Ascending aorta (tissue), 2 donors: ENCODE measurements at places on chromosomes 7 and 10.

- no peak for DNase-seq
- no peaks in the 10 kb centered on the region for H3K36me3 ChIP-seq
- no peaks in the 10 kb centered on the region for H3K4me1 ChIP-seq
- no peaks in the 10 kb centered on the region for H3K27me3 ChIP-seq
Measured at GRCh38 chr7:51224811-51225595, 91.6 kb downstream of the COBL start.

GRCh38 chr7:74104702-74105101 lies 21.1 kb downstream of the LIMK1 start:
- H3K36me3 ChIP-seq = peaks cover 58% of the 10 kb centered on the region
- H3K4me1 ChIP-seq = no peaks in the 10 kb centered on the region
- H3K27ac ChIP-seq = no peak overlapping the region
- H3K27me3 ChIP-seq = no peaks in the 10 kb centered on the region

DNA sequence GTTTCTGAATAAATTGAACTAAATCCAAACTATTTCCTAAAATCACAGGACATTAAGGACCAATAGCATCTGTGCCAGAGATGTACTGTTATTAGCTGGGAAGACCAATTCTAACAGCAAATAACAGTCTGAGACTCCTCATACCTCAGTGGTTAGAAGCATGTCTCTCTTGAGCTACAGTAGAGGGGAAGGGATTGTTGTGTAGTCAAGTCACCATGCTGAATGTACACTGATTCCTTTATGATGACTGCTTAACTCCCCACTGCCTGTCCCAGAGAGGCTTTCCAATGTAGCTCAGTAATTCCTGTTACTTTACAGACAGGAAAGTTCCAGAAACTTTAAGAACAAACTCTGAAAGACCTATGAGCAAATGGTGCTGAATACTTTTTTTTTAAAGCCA lies 13.9 kb downstream of the MEST start:
- DNase-seq = no peak
- H3K4me3 ChIP-seq = no peak overlapping the region
- H3K27ac ChIP-seq = no peak overlapping the region

- DNase-seq = no peak
- H3K27ac ChIP-seq = no peak overlapping the region
- no peak overlapping the region for H3K4me3 ChIP-seq
Measured at GRCh38 chr10:29807163-29807806, 172.5 kb upstream of the SVIL start.

DNA sequence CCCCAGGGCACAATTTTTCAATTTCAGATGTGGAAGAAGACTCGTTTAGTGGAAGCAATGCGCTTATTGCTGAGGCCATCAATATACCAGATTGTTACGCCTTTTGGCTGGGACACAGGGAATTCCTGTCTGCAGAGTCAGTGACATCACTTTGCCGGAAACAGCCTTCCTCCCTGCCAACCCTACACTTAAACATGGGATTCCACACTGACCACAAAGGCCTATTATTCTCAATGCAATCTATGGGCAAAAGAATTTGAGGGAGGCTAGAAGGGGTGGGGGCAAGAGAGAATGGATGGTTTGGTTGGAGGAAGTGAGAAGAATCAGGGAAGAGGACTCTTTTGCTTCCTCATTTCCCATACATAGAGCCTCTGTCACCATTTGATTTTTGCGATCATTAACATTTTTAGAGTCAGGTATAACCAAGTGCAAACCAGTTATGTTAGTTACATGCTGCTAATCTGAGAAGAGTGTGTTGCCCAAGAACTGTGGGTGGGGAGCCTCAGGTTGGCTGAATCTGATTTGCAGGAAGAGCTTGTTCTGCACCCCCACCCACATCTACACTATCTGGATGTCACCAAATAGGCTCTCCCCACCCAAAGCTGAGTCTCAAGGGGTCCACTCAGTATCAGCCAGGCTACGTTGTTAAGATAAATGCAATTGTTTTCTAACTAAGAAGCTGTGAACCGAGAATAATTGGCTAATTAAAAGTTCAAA lies 58.2 kb downstream of the ENTPD1 start:
- H3K4me3 ChIP-seq = no peak overlapping the region
- no peak overlapping the region for H3K27ac ChIP-seq
- no peaks in the 10 kb centered on the region for H3K4me1 ChIP-seq
- no peaks in the 10 kb centered on the region for H3K27me3 ChIP-seq

GRCh38 chr7:45660201-45660900 lies 86.2 kb downstream of the ADCY1 start:
- no peak overlapping the region for H3K27ac ChIP-seq
- no peaks in the 10 kb centered on the region for H3K4me1 ChIP-seq
- H3K36me3 ChIP-seq = no peaks in the 10 kb centered on the region
- H3K4me3 ChIP-seq = no peak overlapping the region

DNA sequence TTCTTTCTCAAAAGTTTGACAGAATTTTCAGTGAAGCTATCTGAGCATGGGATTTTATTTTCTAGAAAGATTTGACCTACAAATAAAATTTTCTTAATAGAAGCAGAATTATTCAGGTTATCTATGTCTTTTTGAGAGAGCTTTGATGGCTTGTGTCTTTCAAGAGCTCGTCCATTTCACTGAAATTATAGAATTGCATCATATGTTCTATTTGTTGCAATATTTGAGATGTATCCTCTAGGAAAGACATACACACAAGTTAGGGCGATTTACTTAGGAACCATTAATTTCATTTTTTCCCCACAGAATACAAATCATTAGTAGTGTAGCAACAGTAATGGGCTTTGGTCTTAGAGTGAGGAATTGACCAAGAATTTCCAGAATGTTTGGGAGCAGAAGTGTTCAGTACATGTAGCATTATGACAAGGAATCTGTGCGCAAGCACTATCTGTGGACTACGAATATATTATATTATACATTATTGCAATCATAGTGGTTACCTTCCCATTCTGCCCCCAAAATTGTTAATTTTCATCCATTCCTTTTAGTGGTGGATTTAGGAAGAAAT lies 12.8 kb upstream of the COL17A1 start:
- no peaks in the 10 kb centered on the region for H3K4me1 ChIP-seq
- H3K27ac ChIP-seq = no peak overlapping the region
- H3K27me3 ChIP-seq = no peaks in the 10 kb centered on the region
- H3K4me3 ChIP-seq = no peak overlapping the region
- DNase-seq = no peak
- no peaks in the 10 kb centered on the region for H3K36me3 ChIP-seq

DNA sequence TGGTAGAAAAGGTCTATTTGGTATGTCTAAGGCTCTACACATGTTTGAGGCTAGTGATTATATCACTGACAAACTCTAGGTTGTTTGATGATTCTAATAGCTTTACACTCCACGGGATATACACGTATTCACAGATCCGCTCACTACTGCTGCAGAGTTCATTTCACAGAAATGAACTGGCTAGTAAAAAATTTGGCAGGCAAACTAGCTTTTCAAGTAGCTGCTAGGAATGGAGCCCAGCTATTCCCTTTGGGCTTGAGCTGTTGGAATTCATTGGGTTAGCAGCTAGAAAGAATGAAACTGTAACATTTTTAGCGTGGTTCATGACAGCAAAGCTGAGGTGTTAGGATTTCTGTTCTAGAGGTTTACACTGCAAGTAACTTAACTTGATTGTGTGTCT lies 37.6 kb downstream of the R3HCC1L start:
- no peak overlapping the region for H3K4me3 ChIP-seq
- DNase-seq = no peak
- H3K27me3 ChIP-seq = no peaks in the 10 kb centered on the region

DNA sequence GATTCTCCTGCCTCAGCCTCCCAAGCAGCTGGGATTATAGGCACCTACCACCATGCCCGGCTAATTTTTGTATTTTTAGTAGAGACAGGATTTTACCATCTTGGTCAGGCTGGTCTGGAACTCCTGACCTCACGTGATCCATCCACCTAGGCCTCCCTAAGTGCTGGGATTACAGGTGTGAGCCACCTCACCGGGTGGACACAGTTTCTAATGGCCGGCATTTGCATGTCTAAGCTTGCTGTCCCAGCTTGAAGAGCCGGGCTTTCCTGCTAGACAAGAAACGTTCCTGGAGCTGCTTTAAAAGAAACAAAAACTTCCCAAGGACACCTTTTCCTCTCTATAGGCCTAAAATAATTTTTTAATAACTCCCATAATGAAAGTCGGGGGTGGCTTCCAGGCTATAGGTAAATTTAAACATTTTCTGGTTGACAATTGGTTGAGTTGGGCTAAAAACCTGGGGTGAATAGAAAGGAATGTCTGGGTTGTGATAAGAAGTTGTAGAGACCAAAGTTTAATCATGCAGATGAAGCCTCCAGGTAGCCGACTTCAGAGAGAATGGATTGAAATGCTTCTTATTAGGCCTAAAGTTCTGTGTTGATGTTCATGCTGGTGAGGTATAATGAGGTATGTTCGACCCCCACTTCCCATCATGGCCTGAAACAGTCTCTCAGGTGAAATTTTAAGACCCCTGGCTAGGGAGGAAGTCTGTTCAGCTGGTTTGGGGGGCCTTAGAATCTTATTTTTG lies 8.8 kb downstream of the ACADSB start:
- no peaks in the 10 kb centered on the region for H3K4me1 ChIP-seq
- no peak overlapping the region for H3K27ac ChIP-seq
- no peak overlapping the region for H3K4me3 ChIP-seq

- H3K4me3 ChIP-seq = no peak overlapping the region
- no peaks in the 10 kb centered on the region for H3K36me3 ChIP-seq
- no peak overlapping the region for H3K27ac ChIP-seq
- DNase-seq = no peak
- no peaks in the 10 kb centered on the region for H3K4me1 ChIP-seq
Measured at GRCh38 chr7:51108134-51108533, 208.5 kb downstream of the COBL start.

DNA sequence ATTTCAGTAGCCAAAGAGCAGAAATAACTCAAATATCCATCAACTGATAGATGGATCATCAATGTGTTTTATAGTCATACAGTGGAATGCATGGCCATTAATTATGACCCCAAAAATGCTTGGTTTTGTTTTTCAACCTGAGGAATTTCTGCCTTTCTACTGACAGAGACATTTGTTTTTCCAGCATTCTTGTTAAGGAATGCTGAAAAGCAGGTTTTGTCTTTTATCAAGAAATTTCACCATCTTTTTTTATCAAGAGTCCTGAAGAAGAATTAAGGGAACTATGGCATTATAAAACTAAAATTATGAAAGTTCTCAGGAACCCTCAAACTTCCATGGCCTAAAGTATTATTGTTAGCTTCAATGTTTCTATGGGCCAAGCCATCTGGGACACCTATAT lies 153.4 kb upstream of the THSD7A start:
- no peaks in the 10 kb centered on the region for H3K4me1 ChIP-seq
- H3K27ac ChIP-seq = no peak overlapping the region
- H3K4me3 ChIP-seq = no peak overlapping the region
- H3K27me3 ChIP-seq = no peaks in the 10 kb centered on the region

GRCh38 chr10:75941223-75941801 lies 509.9 kb downstream of the LRMDA start:
- H3K27ac ChIP-seq = no peak overlapping the region
- H3K4me1 ChIP-seq = no peaks in the 10 kb centered on the region

GRCh38 chr7:157474685-157475084 lies 137.9 kb downstream of the DNAJB6 start:
- H3K4me3 ChIP-seq = no peak overlapping the region
- no peaks in the 10 kb centered on the region for H3K36me3 ChIP-seq
- no peak for DNase-seq
- H3K27ac ChIP-seq = no peak overlapping the region
- no peaks in the 10 kb centered on the region for H3K4me1 ChIP-seq
- H3K27me3 ChIP-seq = no peaks in the 10 kb centered on the region

DNA sequence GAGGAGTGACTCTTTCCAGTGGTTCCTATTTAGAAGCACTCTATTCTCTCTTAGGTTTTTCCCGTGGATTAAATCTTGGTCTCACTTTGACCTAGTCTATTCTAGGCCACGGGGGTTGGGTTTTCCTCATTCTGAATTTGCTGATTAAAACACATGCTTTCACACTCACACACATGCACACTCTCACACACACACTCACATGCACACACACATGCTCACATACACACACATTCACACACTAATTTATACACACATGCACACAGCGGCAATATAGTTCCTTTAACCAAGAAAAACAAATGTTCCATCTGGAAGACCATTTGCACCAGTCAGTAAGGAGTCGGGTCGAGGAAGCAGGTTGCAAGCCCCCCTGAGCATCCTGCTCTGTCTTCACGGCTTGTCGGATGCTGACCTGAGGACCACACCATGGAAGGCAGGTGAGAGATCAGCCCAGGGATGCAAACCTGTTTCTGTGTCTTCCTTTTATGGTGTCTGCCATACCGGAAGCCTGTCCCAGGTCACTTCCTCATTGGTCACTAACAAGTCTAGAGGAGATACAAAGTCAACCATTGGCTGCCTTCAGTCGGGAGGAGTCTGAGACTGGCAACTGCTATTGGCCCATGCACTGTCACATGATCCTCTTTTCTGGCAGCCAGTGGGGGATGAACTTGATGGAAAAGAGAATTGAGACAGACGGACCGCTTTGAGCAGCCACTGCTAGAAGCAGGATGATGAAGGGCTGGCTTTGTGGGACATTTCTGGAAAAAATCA lies 330.8 kb downstream of the FGFR2 start:
- no peak overlapping the region for H3K4me3 ChIP-seq
- H3K4me1 ChIP-seq = no peaks in the 10 kb centered on the region
- H3K36me3 ChIP-seq = no peaks in the 10 kb centered on the region
- H3K27ac ChIP-seq = no peak overlapping the region

GRCh38 chr7:128122576-128123290 lies 91.5 kb upstream of the LRRC4 start:
- no peak overlapping the region for H3K4me3 ChIP-seq
- no peak for DNase-seq
- no peaks in the 10 kb centered on the region for H3K27me3 ChIP-seq
- no peaks in the 10 kb centered on the region for H3K36me3 ChIP-seq

DNA sequence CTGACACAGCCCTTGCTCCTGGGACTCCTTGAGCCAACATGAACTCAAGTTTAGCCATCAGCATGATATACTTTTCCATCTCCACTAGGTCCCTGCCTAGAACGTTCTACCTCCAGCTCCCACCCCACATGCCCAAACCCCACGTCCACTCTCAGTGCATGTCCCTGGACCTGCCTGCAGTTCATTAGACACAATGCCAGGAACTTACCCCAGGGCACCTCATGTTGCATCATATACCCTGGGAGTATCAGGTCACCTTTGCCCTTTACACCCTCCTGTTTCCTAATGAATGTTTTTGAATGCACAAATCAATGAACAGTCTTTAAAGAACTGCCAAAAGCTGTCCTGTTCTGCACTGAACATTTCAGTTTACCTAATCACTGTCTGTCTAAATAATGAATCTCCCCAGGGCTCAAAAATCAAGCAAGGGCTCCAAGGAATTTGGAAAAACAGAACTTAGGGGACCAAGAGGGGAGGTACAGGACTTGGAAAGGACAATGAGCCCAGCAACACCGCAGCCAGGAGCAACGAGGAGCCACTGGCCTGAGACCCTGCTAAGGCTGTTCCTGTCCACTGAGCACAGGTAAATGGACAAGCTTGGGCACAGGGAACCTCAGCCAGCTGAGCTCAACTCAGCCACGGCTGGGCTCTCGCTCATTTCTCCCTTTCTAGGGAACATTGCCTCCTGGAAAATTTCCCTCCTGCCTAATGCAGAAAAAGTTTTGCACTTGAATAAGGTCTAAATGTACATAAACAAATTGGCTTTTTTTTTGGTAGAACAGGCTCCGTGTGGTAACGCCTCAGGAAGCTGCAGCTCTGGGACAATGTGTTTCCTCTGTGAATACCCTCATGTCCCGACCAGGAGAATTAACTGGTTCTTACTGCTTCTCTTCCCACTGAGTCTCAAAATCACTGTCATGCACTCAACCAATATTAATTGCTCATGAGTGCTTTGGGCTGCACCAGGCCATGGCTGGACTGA lies 7.4 kb downstream of the MAT1A start:
- no peaks in the 10 kb centered on the region for H3K4me1 ChIP-seq
- no peaks in the 10 kb centered on the region for H3K27me3 ChIP-seq
- H3K36me3 ChIP-seq = no peaks in the 10 kb centered on the region
- H3K4me3 ChIP-seq = no peak overlapping the region
- H3K27ac ChIP-seq = no peak overlapping the region
